Karpas-422 (cell line): ENCODE measurements at places on chromosomes 4 and X. TPM values are rescaled to one million over a fixed set of nuclear protein-coding genes. Genes with fewer than 3 reads are reported as not detected.

Gene TMEM144
- total RNA-seq = not detected in 2 replicates

DNA sequence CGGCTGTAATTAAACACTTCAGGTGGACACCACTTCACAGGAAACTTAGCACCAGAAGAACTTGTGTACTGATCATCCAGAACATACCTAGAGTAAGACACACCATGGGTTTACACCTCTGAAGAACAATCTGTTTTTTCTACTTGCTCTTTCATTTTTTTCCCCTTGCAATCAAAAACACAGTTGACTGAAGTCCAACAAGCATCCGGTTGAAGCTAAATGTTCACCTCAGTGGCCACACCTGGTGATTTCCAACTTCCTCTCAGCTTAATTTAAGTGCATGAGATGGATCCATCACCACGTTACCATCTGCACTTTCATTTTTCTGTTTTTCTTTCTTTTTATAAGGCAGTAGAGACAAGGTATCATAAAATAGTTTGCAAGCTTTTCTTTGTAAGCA lies 4.9 kb upstream of the TXK start:
- H3K27me3 ChIP-seq = no peaks in the 10 kb centered on the region
- H3K4me3 ChIP-seq = no peak overlapping the region
- no peak for DNase-seq
- peaks cover 7% of the 10 kb centered on the region for H3K4me1 ChIP-seq

DNA sequence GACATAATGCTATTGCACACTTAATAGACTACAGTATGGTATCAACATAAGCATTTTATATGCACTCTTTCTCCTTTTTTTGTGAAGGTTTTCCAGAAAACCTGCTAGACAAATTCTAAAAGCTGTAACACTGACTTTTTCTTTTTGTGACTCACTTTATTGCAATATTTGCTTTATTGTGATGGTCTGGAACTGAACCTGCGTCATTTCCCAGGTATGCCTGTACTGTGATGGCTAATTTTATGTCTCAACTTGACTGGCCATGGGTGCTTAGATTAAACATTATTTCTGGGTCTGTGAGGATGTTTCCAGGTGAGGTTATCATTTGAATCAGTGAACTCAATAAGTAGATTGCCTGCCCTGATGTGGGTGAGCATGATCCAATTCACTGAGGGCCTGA lies 35.5 kb upstream of the LAMP2 start:
- no peaks in the 10 kb centered on the region for H3K36me3 ChIP-seq
- no peak overlapping the region for H3K4me3 ChIP-seq
- DNase-seq = no peak
- no peaks in the 10 kb centered on the region for H3K27me3 ChIP-seq

DNA sequence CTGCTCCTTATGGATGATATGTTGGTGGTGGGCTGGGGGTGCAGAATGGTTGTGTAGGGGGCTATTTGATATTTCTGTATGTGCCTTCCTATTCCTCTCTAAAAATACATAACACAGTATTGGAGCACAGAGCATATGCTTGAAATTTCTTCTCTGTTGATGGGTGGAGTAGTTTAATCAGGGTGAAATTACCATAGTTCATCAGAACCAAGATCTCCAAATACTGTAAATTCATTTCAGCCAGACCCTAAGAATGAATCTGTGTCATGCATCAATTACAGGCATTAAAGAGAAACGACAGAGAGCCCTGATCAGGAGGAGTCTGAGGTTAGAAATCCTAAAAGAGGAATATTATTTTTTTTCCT lies 25.1 kb upstream of the CCDC149 start:
- no peaks in the 10 kb centered on the region for H3K27me3 ChIP-seq
- H3K4me1 ChIP-seq = no peaks in the 10 kb centered on the region
- no peak overlapping the region for H3K4me3 ChIP-seq
- no peak overlapping the region for H3K27ac ChIP-seq
- H3K36me3 ChIP-seq = no peaks in the 10 kb centered on the region

GRCh38 chr4:67750691-67751090 lies 3.5 kb downstream of the GNRHR start:
- no peak for DNase-seq
- no peaks in the 10 kb centered on the region for H3K27me3 ChIP-seq
- peaks cover 2% of the 10 kb centered on the region; the same call in 1 of the 2 replicates for H3K4me1 ChIP-seq
- no peak overlapping the region for H3K4me3 ChIP-seq
- no peak overlapping the region for H3K27ac ChIP-seq

DNA sequence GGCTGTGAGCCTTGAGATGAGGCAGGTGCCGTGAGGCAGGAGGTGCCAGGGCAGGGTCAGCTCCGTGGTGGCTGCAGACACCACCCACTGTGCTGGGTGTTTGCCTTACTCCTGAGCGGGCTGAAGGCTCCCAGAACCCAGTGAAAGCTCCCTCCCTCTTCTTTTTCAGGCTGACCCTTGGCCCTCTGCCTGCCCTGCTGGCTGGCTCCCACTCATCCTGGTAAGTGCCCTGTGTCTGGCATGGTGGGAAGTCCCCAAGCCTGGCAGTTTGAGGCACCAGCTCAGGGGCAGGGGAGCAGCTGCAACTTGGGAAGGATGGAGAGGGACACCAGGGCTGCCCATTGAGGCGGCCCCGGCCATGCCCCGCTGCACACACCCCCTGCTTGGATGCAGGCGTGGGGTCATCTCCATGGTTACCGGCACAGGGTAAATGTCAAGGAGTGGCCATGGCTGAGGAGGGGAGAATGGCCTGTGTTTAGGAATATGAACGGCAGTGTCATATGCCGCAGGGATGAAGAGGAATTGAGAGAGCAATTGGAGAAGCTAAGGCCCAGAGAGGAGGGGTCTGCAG lies 16.8 kb downstream of the SH3BP2 start:
- no peak overlapping the region for H3K4me3 ChIP-seq
- H3K27me3 ChIP-seq = no peaks in the 10 kb centered on the region
- peaks cover 84% of the 10 kb centered on the region for H3K4me1 ChIP-seq
- no peak for DNase-seq
- no peak overlapping the region for H3K27ac ChIP-seq

Gene DRD5
- total RNA-seq = not detected in 2 replicates

- no peak overlapping the region for H3K4me3 ChIP-seq
- H3K4me1 ChIP-seq = no peaks in the 10 kb centered on the region
- no peak for DNase-seq
- H3K27me3 ChIP-seq = no peaks in the 10 kb centered on the region
- H3K36me3 ChIP-seq = no peaks in the 10 kb centered on the region; the same call in 1 of the 2 replicates
Observed at GRCh38 chr4:161457906-161458305, 705.9 kb downstream of the FSTL5 start.

DNA sequence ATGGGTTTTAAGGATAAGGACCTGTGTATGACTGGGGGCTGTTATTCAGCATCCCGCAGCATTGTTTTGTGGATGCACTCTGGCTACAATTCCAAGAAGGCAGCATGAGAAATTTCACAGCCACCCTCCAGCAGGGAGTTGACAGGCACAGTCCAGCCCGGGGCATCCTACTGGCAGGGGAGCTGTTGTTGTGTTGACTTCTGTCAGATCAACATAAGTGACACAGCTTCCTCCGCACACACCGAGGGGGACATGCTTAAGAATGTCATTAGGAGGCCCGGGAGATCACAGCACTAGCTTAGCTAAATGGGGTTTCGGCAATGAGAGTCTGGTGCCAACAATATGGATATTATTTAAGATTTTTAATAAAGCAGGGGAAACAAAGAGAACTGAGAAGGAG lies 326.5 kb downstream of the ASMT start:
- H3K36me3 ChIP-seq = no peaks in the 10 kb centered on the region
- no peak for DNase-seq
- no peaks in the 10 kb centered on the region for H3K4me1 ChIP-seq
- H3K4me3 ChIP-seq = no peak overlapping the region
- H3K27ac ChIP-seq = no peak overlapping the region
- H3K27me3 ChIP-seq = no peaks in the 10 kb centered on the region

DNA sequence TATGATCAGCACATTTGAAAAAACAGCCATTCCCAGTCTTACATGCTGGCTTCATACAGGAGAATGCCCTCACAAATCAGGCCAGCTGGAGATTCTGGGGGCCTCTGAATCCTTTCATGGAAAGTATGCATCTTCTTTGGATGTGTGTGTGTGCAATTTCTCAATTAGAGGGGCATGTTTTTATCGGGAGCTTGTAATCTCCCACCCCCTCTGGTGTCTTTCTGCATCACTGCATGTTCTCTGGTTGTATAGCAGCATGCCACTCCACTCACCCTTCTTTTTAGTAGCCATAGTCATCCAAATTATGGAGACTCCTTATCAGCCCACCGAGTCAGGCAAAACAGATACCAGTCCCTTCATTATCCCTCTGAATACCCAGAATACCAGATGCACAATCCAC lies 282.2 kb upstream of the SLIT2 start:
- H3K4me3 ChIP-seq = no peak overlapping the region
- H3K36me3 ChIP-seq = no peaks in the 10 kb centered on the region
- no peak for DNase-seq
- no peak overlapping the region for H3K27ac ChIP-seq

Gene CCKAR
- total RNA-seq = not detected in 2 replicates
